ENCODE measurements at places on chromosomes 2 and 18.

- DNase-seq = no peak
Measured at GRCh38 chr2:177796654-177797415, 275.7 kb downstream of the PDE11A start.

GRCh38 chr18:3332376-3332775 lies 70.4 kb downstream of the MYL12B start:
- no peak for DNase-seq

DNA sequence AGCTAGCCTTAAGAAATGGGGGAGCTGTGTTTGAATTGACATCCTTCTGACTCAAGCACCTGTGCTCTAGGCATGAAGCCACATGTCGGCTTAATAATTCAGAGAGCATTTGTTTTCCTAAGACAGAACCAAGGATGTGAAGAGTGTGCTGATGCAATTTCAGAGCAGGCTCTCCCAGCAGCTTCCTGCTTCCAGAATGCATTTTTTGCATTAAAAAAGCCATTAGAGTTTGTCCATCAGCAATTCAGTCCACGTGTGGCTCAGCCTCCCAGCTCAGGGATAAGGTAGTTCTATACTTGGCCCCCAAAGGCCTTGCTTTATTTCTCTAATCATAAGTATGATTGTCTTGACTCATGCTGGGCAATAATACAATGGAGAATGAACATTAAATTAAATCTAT lies 37.7 kb downstream of the DOCK10 start:
- DNase-seq = no peak

GRCh38 chr2:105379741-105380186 lies 19.1 kb downstream of the FHL2 start:
- no peak for DNase-seq

- DNase-seq = no peak
Measured at GRCh38 chr2:119236796-119237195, 13.2 kb downstream of the STEAP3 start.

DNA sequence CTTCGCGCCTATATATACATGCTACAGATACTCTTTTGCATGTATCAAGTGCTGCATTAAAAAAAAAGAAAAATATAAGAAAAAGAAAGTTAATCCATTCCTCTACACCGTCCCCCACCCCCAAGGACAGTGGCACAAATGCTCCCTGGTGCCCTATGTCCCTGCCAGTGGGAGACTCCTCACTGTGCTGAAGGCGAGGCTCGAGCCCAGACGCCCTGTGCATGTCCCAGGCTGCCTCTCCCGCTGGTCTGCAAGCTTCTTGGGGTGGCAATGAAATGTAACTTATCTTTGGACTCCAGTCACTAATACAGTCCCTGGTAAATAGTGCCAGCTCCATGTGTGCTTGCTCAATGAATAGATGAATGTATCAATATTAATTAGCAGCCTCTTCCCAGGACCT lies 185.6 kb upstream of the SMAD2 start:
- no peak for DNase-seq

DNA sequence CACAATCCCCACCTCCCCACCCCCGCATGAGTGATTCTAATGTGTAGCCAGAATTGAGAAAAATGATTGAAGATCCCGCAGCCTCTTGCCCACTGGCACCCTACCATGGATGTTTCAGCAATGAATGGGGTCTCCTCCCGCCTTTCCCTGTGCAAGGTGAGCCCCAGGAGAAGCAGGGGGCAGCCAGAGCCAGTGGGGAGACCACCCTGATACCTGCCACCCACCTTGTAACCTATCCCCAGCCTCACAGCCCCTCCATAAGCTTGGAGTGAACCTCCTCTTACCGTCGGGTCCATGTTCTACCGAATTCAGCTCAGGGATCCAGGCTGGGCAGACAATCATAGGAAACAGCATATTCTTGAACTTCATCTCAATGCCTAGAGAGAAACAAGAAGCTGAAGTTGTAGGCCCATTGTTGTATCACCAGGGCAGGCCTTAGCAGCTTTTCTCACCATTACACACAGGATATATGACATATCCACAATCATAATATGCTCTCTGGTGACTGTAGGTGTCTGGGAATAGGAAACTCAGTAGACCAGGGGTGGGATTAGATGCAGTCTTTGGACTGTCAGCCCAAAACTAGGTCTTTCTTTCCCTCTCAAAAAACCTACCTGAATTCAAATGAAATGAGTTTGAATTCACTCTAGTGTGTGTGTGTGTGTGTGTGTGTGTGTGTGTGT lies 30.9 kb downstream of the XDH start:
- no peak for DNase-seq

- DNase-seq = no peak
Measured at GRCh38 chr2:240390091-240391073, 45.1 kb upstream of the GPC1 start.

- DNase-seq = no peak
Measured at GRCh38 chr2:71742953-71743601, 289.7 kb downstream of the DYSF start.

All from type B pancreatic cell (in vitro differentiated cells).